Right lobe of liver (tissue), 6 donors: ENCODE measurements at places on chromosomes 4 and X.

- no peak for DNase-seq
- no peak overlapping the region for H3K4me3 ChIP-seq
Measured at GRCh38 chrX:66232296-66232695, 68.2 kb downstream of the HEPH start.

DNA sequence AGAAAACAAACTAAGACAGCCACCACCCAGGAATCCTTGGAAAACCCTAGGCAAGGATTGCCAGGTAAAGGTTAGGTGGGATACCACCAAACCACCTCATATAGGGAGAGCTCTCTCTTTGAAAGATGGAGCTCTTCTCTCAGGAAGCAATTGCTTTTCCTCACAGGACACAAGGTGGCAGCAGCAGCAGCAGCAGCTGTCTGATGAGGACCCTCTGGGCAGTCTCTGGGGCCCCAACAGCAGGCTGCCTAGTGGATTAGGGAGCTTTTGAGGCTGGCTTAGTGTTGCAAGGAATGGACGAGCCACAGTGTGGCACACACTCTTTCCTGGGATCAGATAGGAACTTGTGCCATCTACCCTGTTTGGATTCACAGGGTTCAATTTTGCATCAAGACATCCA, 41.4 kb upstream of the CHRDL1 start:
- H3K4me1 ChIP-seq = no peaks in the 10 kb centered on the region
- no peak overlapping the region for H3K4me3 ChIP-seq
- no peaks in the 10 kb centered on the region for H3K36me3 ChIP-seq
- no peak overlapping the region for H3K27ac ChIP-seq

DNA sequence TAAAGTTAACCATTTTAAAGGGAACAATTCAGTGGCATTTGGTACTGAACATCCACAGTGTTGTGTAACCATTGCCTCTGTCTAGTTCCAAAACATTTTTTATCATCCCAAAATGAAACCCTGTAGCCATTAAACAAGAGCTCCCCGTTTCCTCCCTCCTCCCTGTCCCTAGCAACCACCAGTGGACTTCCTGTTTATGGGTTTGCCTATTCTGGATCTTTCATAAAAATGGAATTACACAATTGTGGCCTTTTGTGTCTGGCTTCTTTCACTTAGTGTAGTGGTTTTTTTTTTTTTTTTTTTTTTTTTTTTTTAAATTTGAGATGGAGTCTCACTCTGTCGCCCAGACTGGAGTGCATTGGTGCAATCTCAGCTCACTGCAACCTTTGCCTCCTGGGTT, 11.6 kb downstream of the RBMX2 start:
- H3K36me3 ChIP-seq = no peaks in the 10 kb centered on the region
- H3K4me3 ChIP-seq = no peak overlapping the region
- no peak for DNase-seq

- H3K4me3 ChIP-seq = no peak overlapping the region
- H3K27ac ChIP-seq = no peak overlapping the region
- H3K4me1 ChIP-seq = no peaks in the 10 kb centered on the region
- no peaks in the 10 kb centered on the region for H3K36me3 ChIP-seq
Measured at GRCh38 chr4:146243883-146244277, 29.5 kb downstream of the REELD1 start.

DNA sequence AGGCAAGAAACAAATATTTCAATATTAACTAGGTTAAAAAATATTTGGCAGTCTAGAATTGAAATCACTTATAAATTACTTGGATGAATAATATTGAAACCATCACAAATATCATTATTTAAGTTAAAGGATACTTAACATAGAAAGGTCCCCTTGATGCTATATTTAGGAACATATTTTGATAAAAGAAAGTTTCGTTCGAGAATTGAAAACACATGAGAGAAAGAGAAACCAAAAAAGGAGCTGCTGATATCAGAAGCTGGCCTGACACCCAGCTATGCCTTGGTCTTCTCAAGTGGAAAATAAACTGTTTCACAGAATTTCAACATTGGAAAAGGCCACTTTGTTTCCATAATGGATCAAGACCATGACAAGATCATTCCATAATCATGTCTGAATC, 762.4 kb downstream of the DMD start:
- no peak for DNase-seq
- no peaks in the 10 kb centered on the region for H3K4me1 ChIP-seq
- no peak overlapping the region for H3K27ac ChIP-seq
- H3K27me3 ChIP-seq = no peaks in the 10 kb centered on the region
- H3K36me3 ChIP-seq = no peaks in the 10 kb centered on the region

DNA sequence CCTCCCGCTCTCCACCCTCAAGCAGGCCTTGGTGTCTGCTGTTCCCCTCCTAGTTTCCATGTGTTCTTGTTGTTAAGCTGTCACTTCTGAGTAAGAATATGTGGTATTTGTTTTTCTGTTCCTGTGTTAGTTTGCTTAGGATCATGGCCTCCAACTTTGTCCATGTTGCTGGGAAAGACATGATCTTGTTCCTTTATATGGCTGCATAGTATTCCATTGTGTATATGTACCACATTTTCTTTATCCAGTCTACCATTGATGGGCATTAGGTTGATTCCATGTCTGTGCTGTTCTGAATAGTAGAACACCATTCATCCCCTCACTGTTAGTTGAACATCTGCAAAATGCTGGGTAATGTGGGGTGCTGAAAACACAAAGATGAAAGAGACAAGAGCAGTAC, 222.9 kb downstream of the PALLD start:
- H3K27ac ChIP-seq = no peak overlapping the region
- no peaks in the 10 kb centered on the region for H3K27me3 ChIP-seq
- H3K4me1 ChIP-seq = no peaks in the 10 kb centered on the region
- no peak for DNase-seq

DNA sequence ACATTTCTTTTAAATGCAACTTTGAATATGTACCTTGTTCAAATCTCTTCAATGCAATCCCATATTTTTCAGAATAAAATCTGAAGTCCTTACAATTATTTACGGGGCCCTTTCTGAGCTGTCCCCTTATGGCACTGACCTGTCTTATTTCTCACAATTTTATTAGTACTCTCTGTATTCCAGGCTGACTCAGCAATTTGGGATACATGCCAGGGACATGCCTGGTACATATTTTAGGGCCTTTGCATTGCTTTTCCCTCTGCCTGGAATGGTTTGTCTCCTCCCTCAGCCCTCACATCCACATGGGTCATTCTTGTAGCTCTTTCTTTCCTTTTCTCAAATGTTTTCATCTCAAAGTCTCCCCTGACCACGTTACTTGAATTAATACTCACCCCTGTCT, 172.2 kb upstream of the TECRL start:
- no peaks in the 10 kb centered on the region for H3K4me1 ChIP-seq
- no peak for DNase-seq
- no peak overlapping the region for H3K27ac ChIP-seq
- H3K36me3 ChIP-seq = no peaks in the 10 kb centered on the region
- H3K27me3 ChIP-seq = no peaks in the 10 kb centered on the region

DNA sequence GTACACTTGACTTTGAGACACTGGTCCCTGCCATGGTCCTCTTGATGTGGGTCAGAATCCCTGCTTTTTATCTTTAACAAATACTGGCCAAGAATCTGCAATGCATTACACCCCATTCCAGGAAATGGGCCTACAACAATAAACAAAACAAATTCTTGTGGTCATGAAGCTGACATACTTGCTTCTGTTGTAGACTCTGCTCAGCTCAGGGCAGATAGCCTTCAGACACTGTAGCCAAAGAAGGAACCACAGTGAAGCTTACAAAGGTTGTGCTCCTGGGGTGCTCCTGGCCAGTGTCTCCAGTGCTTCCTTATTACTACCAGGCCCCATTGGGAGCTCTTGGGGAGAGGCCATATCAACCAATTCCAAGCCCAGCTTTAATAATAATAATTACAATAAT, 21.8 kb downstream of the KIAA1210 start:
- peaks cover 6% of the 10 kb centered on the region for H3K27me3 ChIP-seq
- H3K36me3 ChIP-seq = no peaks in the 10 kb centered on the region
- H3K4me1 ChIP-seq = no peaks in the 10 kb centered on the region
- no peak overlapping the region for H3K4me3 ChIP-seq

DNA sequence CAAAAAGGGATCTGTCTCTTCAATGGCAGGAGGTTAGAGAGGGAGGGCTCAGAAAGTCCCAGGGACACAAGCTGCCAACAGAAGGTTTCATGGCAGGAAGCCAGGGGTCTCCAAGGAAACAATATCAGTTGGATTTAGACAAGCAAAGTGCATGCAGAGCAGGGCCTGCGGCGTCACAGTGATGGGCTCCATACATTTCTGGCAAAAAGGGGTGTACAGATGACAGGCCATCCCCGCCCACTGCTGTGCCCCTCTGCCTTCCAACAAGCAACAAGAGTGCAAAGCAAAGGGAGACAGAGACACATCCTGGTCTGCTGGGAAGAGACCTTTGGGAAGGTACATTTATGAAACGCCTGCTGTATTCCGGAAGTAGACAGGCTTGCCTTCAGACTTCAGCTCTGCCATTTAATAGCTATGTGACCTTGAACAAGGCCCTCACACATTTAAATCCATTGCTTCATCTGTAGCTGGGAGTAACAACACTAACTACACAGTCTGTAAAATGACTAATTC, 121.2 kb downstream of the AFAP1 start:
- no peaks in the 10 kb centered on the region for H3K4me1 ChIP-seq
- no peak overlapping the region for H3K4me3 ChIP-seq
- no peak for DNase-seq
- no peak overlapping the region for H3K27ac ChIP-seq
- no peaks in the 10 kb centered on the region for H3K27me3 ChIP-seq

DNA sequence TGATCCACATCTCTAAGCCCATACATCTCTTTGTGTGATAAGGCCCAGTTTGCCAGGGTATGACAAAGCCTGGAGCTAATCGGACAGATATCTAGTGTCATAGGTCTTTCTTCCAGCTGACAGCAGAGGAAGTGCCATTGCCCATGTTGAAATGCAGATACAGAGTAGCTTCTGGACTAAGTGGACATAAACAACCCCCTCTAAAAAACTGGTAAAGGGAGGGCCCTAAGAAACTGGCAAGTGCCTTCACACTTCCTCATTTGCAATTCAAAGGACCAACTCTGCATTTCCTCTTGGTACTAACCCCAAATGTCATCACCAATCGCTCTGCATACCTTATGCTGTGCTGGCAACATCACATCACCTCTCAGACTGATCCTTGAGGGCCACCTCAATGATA, 20.8 kb downstream of the ARHGEF6 start:
- DNase-seq = no peak
- no peak overlapping the region for H3K4me3 ChIP-seq
- no peaks in the 10 kb centered on the region for H3K4me1 ChIP-seq

DNA sequence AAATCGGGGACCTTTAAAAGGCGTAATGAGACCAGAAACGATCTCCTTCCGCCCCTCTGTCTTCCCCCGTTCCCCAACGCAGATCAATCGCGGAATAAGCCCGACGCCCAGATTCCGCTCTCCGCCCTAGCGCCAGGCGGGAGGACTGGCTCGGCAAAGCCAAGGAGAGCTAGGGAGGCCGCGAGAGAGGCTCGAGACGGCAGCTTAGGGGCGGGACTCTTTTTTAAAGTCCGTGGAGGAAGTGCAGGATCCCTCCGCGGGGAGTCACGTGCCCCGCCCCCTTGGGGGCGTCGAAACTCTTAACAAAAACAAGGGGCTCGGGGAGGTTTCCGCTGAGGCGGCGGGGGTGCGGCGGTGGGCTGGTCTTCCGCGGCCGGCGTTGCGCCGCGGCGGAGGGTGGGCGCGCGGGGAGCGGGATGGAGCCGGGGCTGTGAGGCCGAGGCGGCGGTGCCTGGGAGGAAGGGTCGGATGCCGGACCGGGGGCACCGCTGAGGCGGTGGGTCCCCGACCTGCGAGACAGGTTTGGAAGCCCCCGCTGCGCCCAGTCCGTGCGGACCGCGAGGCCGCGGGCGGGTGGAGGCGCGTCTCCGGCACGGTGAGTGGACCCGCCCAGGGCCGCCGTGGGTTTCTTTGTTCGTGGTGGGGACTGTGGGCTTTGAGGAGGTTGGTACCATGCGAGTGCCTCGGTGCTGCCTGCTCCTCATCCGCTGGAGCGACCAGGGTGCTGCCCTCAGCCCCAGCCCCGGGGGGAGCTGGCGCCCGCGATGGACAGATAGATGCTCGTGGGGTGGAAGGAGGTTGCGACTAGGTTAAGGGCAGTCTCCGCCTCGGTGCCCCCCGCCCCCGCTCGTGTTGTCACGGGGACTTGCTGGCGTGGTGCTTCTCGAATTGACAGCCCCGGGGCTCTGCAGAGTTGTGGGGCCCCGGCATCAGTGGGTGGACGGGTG, at the start of gene CCNG2:
Gene CCNG2 (plus strand): TSS at position 296 of the 947 bp plus-strand sequence. CDS start 1,326 bp downstream, outside the sequence.
- H3K4me1 ChIP-seq = no peaks in the 10 kb centered on the region
- H3K27ac ChIP-seq = peak within 1 kb of the TSS; percentile 95
- peak within 1 kb of the TSS; percentile 87 for H3K4me3 ChIP-seq
- H3K27me3 ChIP-seq = no peaks in the 10 kb centered on the region
- peak; percentile 84 for DNase-seq
- no peaks in the 10 kb centered on the region for H3K36me3 ChIP-seq
